ENCODE measurements at places on chromosomes 2 and 18. TPM values are rescaled to one million over a fixed set of nuclear protein-coding genes. Genes with fewer than 3 reads are reported as not detected.

The SERPINB4 gene
- not detected for total RNA-seq

The MC5R gene
- total RNA-seq, result not detected

The DPP10 gene
- not detected for total RNA-seq

The CHRNG gene
- total RNA-seq, result not detected

The ANKRD23 gene
- 8.2 TPM for total RNA-seq

The GREB1L gene
- 23.4 TPM for total RNA-seq

GRCh38 chr2:46257476-46257875 lies 39.7 kb upstream of the EPAS1 start:
- no peak for DNase-seq

- no peak for DNase-seq
Measured at GRCh38 chr2:9751831-9752230, 91.4 kb upstream of the TAF1B start.

DNA sequence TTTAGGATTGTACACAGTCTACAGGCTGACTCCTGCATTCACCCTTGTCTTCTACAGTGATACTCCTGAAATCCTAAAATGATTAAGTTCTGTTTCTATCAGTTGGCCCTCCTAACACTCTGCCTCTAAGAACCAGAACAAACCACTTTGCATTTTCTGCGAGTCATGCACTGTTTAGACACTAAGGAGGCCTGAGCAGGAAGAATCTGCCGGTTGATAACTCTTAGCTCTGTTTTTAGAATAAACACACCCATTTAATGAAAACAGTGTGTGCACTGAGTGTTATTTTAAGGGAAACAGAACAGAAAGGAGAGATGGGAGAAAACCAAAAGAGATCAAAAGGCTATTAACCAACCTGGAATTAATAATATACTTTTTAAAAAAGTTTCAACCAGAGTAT lies 22.9 kb upstream of the SSB start:
- DNase-seq, result no peak
